Liver (tissue), 10 donors: ENCODE measurements at places on chromosomes 3 and 15.

DNA sequence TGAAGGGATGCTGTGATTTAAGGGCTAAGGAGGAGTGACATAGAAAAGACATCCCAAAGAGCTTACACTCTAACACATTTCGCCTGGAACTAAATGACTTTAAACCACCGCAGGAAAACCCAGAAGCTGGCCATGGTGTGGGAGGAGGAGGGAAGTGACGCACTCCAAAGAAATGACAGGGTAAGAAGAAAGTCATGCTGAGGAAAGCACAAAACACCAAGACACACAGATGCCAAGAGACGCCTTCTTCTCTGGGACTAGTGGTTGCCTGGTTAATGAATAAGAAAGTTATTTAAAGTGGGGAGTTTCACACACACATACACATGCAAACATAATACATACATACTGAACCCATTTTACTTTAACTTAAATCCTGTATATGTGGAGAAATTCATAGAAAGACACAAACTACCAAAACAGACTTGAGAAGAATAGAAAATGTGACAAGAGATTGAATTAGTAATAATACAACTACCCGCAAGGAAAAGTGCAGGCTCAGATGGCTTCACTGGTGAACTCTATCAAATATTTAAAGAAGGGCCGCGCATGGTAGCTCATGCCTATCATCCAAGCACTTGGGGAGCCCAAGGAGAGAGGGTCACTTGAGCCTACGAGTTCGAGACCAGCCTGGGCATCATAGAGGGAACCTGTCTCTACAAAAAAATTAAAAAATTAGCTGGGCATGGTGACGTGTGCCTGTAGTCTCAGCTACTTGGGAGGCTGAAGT lies 125.5 kb downstream of the NSMCE3 start:
- no peak for DNase-seq

DNA sequence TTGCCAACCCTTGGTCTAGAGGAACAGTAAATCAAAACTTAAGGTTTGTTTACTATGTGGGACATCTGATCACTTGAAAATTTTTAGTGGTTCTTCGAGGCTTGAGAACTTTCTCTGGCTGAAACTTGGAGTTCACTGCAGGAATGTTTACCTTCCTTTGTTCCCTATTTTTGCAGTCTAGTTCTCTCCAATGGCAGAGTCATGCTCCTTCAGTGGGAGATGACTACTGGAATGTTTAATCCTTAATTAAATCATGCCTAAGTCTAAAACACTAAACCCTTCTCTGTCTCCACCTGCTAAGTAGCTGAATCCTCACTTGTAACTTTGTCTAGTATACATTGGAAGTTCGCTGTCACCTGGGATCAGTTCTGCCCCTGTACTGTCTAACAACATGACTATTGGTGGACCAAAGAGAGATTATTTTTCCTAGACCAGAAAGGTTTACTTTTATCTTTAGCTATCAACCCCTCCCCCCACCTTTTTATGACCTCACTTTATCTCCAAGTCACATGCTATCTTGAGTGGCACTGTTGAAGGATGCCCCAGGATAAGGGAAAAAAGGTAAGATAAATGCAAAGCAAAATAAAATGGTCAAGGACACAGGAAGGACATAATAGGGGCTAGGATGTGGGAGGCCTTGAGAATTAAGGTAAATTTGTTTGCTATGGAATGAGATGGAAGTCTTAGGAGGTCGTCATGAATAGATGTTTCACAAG lies 1.2 kb upstream of the ZNF609 start:
- no peak for DNase-seq

DNA sequence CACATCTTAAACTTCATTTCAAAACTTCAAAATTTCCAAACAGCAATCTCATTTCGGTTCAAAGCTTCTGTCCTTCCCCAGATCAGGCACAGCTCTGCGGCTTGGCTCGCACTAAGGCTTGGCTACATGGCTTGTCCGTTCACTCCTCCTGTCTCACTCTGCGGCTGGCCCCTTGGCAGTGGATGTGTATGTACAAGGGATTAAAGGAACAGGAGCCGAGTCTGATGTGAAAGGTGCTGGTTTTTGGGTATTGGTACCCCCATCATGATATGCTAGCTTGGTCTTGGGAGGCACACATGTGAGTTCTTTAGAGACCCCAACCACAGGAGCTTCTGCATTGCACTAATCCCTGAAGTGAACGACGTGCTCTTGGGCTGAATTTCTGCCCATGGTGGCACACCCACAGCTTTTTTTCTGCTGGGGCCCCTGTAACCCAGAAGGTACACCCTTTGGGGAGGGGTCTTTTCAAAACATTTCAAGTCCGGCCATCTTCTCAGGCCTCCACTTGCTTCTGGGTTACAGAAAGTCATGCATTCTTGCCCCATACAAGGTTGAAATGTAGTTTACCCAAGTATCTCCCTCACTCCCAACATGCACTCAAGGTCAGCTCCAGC lies 12.6 kb downstream of the TM6SF1 start:
- no peak for DNase-seq

GRCh38 chr15:62782896-62783295 lies 259.7 kb upstream of the TPM1 start:
- no peak for DNase-seq

GRCh38 chr3:50192689-50193141 lies 1.3 kb downstream of the GNAT1 start:
- DNase-seq: peak; percentile 84
